Kidney capillary endothelial cell (primary cell): ENCODE measurements at places on chromosomes 12 and 14.
A peak's percentile ranks its signal among the peaks of the same experiment; 100 is the strongest.

- no peak for DNase-seq
These were observed 124.0 kb downstream of the DYRK2 start for GRCh38 chr12:67772267-67773169.

DNA sequence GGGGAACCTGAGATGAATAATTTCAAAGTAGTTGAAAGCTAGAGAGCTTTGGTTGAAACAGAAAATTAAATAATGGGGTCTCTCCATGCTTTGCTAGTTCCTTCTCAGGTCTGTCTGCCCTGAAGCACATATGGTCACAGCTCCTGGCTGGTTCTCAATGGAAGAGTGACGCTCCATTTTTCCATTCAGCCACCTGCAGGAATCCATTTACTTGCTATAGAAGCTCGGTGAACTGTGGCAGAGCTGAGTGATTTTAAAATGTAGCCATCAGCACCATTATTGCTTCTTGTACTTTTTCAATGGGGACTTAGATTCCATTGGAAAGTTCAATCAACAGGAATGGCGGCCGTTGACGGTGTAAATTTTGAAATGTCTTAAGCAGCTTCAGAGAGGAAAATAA lies 525.2 kb downstream of the GLT1D1 start:
- DNase-seq: no peak

DNA sequence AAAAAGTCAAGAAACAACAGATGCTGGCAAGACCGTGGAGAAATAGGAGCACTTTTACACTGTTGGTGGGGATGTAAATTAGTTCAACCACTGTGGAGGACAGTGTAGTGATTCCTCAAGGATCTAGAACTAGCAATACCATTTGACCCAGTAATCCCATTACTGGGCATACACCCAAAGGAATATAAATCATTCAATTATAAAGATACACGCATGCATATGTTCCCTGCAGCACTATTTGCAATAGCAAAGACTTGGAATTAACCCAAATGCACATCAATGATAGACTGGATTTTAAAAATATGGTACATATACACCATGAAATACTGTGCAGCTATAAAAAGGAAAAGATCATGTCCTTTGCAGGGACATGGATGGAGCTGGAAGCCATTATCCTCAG lies 18.0 kb upstream of the CATSPERB start:
- no peak for DNase-seq

GRCh38 chr12:3453206-3453989 lies 37.6 kb upstream of the PRMT8 start:
- no peak for DNase-seq

DNA sequence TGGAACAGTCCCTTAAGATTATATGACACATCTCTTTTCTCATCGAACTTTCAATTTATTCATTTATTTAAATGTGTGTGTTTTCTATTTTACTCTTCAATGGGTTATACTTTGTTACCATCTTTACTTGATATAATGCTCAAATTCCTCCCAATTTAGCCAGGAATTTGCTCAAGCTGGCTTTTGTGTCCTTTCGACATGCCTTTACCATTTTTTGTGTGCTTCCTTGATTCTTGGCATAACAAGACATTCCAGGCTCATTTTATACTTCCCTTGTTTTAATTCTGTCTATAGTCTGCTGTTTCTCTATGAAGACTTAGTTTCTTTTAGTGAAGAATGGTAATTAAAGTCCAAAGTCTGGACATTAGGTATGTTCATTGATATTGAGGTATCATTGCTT lies 315.8 kb downstream of the AEBP2 start:
- no peak for DNase-seq

GRCh38 chr12:94649349-94650142 lies 811 bp downstream of the TMCC3 start:
- DNase-seq: peak; percentile 38

DNA sequence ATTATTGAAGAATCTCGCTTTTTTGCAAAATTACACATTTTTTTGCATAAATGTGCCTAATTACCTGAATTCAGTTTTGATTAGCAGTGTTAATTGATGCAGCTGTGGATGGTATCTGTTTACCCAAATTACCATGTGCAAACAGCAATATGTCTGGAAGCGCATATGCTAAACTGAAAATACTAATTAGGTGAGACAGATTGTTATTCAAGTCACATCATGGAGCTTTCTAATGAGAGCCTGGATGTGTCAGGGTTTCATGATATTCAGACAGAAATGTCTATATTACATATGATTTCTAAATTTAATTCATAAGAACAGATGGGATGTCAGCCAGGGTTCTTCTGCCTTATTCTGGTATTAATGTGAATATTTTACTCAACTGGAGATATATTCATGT lies 74.9 kb downstream of the RMST start:
- DNase-seq: no peak

DNA sequence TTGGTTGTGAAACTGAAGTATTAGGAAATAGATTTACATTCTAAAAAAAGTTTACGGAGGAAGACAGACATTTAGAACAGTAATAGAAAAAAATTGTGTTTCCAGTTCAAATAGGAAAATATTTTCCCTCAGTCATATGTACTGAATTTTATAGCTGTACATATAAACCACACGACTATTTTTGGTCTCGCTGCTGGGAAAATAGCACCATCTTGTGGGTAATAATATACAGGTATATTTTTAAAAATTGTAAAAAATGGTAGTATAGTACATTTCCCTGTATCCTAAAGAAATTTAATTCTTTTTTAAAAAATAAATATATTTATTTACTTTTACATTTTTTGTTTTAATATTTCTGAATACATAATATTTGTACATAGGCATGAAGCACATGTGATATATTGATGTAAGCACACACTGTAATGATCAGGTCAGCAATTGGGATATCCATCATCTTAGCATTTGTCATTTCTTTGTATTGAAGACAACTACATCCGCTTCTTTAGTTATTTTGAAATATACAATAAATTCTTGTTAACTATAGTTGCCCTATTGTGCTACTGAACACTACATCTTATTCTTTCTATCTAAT lies 168.6 kb downstream of the ALX1 start:
- peak; percentile 11 for DNase-seq
